ENCODE measurements at places on chromosomes 2 and 18.
A peak's percentile ranks its signal among the peaks of the same experiment; 100 is the strongest.

- no peaks in the 10 kb centered on the region for H3K27me3 ChIP-seq
- H3K4me3 ChIP-seq = no peak overlapping the region
- no peak for DNase-seq
- H3K4me1 ChIP-seq = no peaks in the 10 kb centered on the region
- no peaks in the 10 kb centered on the region for H3K36me3 ChIP-seq
Measured at GRCh38 chr18:45557779-45558178, 57.5 kb upstream of the SLC14A2 start.

DNA sequence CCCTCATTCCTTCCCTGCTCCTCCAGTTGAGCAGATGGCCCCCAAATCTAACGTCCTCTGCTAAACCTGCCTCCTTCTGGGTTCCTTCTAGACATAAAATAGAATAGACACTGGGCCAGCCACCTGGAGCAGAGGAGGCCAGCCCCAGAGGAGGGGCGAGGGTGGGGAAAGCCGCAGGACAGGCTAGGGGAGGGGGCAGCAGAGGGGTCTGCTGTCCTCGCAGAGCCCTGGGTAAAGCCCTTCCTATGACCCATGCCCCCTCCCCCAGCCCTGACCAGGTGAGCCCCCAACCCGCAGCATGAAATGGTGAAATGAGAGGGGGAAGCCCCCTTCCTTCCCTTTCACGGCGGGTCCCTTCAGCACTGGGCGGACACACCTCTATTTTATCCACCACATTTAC is 7.8 kb downstream of the MFSD2B start:
- H3K36me3 ChIP-seq = peaks cover 3% of the 10 kb centered on the region
- no peak overlapping the region for H3K27ac ChIP-seq
- peaks cover 2% of the 10 kb centered on the region for H3K27me3 ChIP-seq
- no peaks in the 10 kb centered on the region for H3K4me1 ChIP-seq
- DNase-seq = no peak

- H3K4me3 ChIP-seq = no peak overlapping the region
- H3K27ac ChIP-seq = no peak overlapping the region
- peaks cover 1% of the 10 kb centered on the region for H3K27me3 ChIP-seq
- peak; percentile 3 for DNase-seq
Measured at GRCh38 chr18:10213526-10213925, 240.9 kb upstream of the APCDD1 start.

DNA sequence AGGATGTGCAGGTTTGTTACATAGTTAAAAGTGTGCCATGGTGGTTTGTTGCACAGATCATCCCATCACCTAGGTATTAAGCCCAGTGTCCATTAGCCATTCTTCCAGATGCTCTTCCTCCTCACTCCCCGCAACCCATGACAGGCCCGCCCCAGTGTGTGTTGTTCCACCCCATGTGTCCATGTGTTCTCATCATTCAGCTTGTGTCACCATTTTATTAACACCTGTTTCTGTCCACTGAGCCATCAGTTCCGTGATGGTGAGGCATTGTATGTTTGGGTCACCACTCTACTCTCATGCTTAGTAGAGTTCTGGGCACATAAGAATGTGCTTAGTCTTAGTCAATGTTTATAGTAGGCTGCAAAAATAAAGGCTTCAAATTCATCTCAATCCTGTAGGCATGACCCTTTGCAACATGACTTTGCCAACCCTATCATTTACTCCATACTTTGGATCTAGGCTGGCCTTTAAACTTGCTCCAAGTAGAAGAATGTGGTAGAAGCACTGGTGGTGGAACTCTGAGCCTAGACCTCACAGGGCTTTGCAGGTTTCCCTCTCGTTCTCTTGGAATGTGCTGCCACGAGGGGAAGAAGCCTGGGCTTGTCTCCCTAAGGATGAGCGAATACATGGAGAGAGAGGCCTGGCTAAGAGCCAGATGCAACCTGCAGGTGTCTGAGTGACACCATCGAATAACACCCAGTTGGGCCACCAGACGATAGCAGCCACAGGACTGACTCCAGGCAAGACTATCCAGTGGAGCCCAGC is 161.5 kb downstream of the NAPG start:
- no peak overlapping the region for H3K27ac ChIP-seq
- no peak for DNase-seq
- H3K4me1 ChIP-seq = no peaks in the 10 kb centered on the region
- H3K27me3 ChIP-seq = peaks cover 2% of the 10 kb centered on the region
- H3K4me3 ChIP-seq = no peak overlapping the region
- H3K36me3 ChIP-seq = no peaks in the 10 kb centered on the region

GRCh38 chr2:64839844-64840243 is 149.4 kb upstream of the SLC1A4 start:
- no peaks in the 10 kb centered on the region for H3K27me3 ChIP-seq
- H3K4me1 ChIP-seq = peaks cover 6% of the 10 kb centered on the region
- H3K36me3 ChIP-seq = no peaks in the 10 kb centered on the region
- no peak overlapping the region for H3K27ac ChIP-seq

DNA sequence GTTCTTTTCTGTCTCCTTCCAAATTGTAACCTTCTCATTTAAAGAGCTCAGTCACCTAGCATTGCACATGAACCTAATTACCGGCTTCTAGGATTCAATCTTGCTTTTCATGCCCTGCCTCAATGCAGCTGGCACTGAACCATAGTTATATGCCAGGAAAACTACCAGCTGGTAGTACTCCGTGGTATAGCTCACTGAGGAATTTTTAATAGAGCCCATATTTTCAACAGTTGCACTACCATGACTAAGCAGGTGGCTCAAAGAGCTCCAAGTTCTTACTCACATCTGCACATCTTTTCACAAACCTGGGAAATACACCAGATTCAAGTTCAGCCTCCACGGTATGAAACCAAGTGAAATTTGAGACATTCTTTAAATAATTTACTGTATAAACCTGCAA is 363.5 kb downstream of the GRB14 start:
- H3K27me3 ChIP-seq = no peaks in the 10 kb centered on the region
- H3K4me3 ChIP-seq = no peak overlapping the region
- no peak overlapping the region for H3K27ac ChIP-seq
- H3K4me1 ChIP-seq = no peaks in the 10 kb centered on the region

DNA sequence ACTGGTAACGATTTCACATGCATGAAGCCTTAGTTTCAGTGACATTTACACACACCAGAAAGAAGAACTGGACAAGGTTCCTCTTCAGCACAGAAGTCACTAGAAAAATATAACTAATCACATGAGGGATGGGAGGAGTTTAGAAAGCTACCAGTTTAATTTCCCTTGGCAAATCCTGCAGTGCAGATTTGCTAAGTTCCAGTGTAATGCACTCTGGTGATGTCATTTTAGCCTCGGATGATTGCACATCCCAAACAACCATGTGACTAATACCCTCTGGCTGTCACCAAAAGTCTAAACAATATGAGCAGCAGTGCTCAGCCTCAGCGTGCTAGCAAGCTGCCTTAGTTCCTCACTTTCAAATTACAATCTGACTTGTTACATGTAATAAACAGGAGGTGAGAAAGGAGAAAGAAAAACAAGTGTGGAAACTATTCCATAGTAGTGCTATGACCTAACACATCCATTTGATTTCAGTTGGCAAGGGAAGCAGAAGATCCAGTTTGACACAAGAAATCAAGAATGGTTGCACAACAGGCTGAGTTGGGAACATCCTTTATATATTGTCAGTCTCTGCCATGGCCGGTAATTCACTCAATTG is 35.3 kb upstream of the PPP1CB start:
- peaks cover 19% of the 10 kb centered on the region for H3K4me1 ChIP-seq
- H3K27ac ChIP-seq = no peak overlapping the region
- H3K36me3 ChIP-seq = no peaks in the 10 kb centered on the region
- no peak overlapping the region for H3K4me3 ChIP-seq
- DNase-seq = peak; percentile 5

DNA sequence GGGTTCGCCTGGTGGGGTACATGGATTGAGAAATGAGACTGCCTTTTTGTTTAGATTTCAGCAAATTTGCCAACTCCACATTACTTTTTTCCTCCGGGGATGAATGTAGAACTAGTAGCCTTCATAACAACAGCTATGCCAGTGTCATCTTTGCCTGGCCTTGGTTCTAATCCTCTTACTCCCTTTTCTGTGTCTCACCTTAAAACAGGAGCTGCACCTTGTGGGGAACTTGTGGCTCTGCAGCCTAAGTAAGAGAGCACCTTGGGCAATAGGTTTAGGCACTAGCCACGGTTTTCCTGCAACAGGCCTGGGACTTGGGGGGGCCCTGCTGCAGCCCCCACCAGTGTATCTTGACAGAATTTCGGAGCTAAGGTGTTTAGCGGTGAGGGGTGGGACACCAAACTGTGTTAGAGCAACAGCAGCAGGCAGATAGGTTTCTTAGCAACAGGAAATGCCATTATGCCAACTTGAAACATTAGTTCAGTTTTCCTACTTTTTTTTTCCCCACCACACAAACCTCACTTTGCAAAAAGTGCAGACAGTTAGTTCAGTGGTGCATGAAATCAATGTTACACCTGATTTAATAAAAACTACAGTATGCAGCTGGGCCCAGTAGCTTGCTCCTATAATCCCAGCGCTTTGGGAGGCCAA is 173.7 kb downstream of the PRKCE start:
- H3K36me3 ChIP-seq = no peaks in the 10 kb centered on the region

- H3K27me3 ChIP-seq = no peaks in the 10 kb centered on the region
- H3K36me3 ChIP-seq = no peaks in the 10 kb centered on the region
- no peak overlapping the region for H3K4me3 ChIP-seq
- no peak overlapping the region for H3K27ac ChIP-seq
- DNase-seq = no peak
Measured at GRCh38 chr2:121152861-121153260, 132.1 kb downstream of the TFCP2L1 start.

Measured in activated CD8-positive, alpha-beta T cell treated with anti-CD3 and anti-CD28 coated beads for 36 hours (primary cell).